ENCODE measurements at places on chromosomes 1 and 21. TPM values are rescaled to one million over a fixed set of nuclear protein-coding genes. Genes with fewer than 3 reads are reported as not detected.

The TESK2 gene
- 6.0 TPM for total RNA-seq

The HES3 gene
- total RNA-seq = not detected

The PCSK9 gene
- total RNA-seq = not detected

The CYP2J2 gene
- 0.68 TPM for total RNA-seq

The ARMH1 gene
- 134 TPM for total RNA-seq

The RNF186 gene
- total RNA-seq = not detected

The PLA2G5 gene
- total RNA-seq = not detected

DNA sequence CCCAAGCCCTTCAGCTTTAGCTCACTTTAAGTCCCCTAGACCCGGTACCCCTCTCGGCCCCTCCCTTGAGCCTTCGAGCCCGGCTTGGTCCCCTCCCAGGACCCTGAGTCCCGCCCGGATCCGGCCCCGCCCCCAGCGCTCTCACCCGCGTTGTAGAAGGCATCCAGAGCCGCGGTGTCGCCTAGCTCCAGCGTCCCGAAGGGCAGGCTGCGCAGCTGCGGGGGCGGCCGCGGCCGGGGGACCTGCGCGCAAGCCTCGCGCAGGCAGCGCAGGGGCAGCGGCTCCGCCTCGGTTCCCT, 699 bp downstream of the MAP3K6 start:
- H3K36me3 ChIP-seq = no peaks in the 10 kb centered on the region
- H3K27ac ChIP-seq = peak overlapping the region; percentile 66
- peaks cover 18% of the 10 kb centered on the region for H3K4me1 ChIP-seq
- H3K27me3 ChIP-seq = no peaks in the 10 kb centered on the region

DNA sequence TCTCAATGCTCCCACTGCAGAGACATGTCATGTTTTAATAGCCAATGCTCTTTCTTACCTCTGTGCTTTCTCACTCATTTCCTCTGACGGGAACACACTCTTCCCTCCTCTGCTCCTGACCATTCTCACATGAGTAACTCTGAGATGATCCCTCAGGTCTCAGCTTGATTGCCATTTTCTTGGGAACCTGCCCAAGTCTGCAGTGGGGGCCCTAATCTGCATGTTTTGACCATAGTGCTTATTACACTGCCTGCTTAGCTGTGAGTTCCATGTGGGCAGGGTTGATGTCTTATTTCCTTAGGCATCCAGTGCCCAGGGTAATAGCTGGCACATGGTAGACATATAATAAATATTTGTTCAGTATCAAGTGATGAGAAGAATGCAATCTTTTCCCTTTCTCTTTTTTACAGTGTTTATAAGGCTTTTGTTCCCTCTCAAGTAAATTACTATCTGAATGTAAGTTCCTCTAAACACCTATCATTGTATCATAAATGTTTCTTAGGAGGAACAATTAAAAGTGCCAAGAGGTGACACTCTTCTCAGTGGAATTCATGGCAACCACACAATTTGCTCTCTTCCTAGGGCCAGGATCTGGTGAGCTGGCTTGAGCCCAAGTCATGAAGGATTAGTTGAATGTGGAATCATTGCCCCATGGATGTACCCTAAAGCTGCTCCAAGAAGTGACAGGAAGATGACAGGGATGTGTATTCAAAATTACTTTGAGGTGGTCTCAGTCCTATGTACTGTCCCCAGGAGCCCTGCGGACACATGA, 485.4 kb upstream of the USP24 start:
- no peak for DNase-seq
- no peak overlapping the region for H3K4me3 ChIP-seq
- no peaks in the 10 kb centered on the region for H3K4me1 ChIP-seq
- H3K27ac ChIP-seq = no peak overlapping the region

GRCh38 chr1:71357708-71358107, 276.9 kb upstream of the ZRANB2 start:
- H3K4me3 ChIP-seq = no peak overlapping the region
- no peaks in the 10 kb centered on the region for H3K27me3 ChIP-seq
- H3K27ac ChIP-seq = no peak overlapping the region
- no peaks in the 10 kb centered on the region for H3K4me1 ChIP-seq
- DNase-seq = no peak

GRCh38 chr1:53684741-53685140, 54.2 kb downstream of the GLIS1 start:
- peaks cover 4% of the 10 kb centered on the region for H3K4me1 ChIP-seq
- DNase-seq = no peak
- H3K27ac ChIP-seq = no peak overlapping the region
- peaks cover 8% of the 10 kb centered on the region for H3K27me3 ChIP-seq

DNA sequence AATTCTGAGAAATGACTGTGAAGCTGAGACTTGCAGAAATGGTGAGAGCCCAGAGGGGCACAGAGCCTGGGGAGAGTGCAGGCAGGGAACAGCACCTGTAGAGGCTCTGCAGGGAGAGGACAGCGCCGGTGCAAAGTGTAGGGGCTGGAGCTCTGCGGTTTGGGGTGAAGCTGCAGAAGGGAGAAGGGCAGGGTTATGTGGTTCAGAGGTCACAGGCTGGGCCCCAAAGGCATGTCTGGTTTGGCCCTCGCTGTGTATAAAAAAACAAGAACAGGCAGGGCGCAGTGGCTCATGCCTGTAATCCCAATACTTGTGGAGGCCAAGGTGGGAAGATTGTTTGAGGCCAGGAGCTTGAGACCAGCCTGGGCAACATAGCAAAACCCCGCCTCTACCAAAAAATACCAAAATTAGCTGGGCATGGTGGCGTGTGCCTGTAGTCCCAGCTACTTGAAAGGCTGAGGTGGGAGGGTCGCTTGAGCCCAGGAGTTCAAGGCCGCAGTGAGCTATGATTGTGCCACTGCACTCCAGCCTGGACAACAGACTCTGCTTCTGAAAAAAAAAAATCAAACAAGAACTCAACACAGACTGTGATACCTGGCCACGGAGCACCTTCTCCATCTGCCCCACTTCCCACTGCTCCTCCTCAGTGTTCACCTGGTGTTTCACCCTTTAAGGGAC, 29.1 kb downstream of the SERINC2 start:
- no peaks in the 10 kb centered on the region for H3K36me3 ChIP-seq
- H3K4me1 ChIP-seq = no peaks in the 10 kb centered on the region
- no peak overlapping the region for H3K4me3 ChIP-seq
- no peak overlapping the region for H3K27ac ChIP-seq
- DNase-seq = no peak

DNA sequence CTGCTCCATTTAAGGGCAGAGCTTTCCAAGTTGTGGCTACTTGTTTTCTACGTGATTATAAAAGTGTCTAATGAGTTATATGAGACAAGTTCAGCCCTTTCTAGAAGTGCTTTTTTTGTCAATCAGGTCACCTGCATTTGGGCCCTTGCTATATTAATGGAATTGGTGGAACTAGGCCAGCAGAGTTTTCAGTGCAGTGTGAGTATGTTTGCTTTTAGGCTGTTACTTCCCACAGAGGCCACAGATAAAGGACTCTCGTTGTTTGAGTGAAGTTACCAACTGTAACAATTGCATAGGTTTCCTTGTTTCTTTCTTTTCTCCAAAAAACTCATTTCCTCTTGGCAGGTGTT, 10.9 kb downstream of the SMAP2 start:
- H3K27me3 ChIP-seq = no peaks in the 10 kb centered on the region
- H3K27ac ChIP-seq = peak overlapping the region; percentile 100
- peaks cover 87% of the 10 kb centered on the region for H3K4me1 ChIP-seq
- H3K36me3 ChIP-seq = peaks cover 61% of the 10 kb centered on the region
- DNase-seq = no peak

GRCh38 chr1:109478806-109479205, 4.9 kb upstream of the ATXN7L2 start:
- H3K4me1 ChIP-seq = peaks cover 14% of the 10 kb centered on the region
- no peak overlapping the region for H3K4me3 ChIP-seq
- H3K27ac ChIP-seq = no peak overlapping the region
- DNase-seq = peak; percentile 56
- no peaks in the 10 kb centered on the region for H3K36me3 ChIP-seq
- peaks cover 10% of the 10 kb centered on the region for H3K27me3 ChIP-seq

- H3K27ac ChIP-seq = no peak overlapping the region
- H3K36me3 ChIP-seq = no peaks in the 10 kb centered on the region
- H3K4me1 ChIP-seq = no peaks in the 10 kb centered on the region
- DNase-seq = no peak
- no peak overlapping the region for H3K4me3 ChIP-seq
These were observed 37.8 kb downstream of the FMO3 start for GRCh38 chr1:171128463-171128862.

GRCh38 chr1:109980324-109981003, 4.1 kb upstream of the AHCYL1 start:
- DNase-seq = peak; percentile 45
- H3K36me3 ChIP-seq = peaks cover 3% of the 10 kb centered on the region
- peaks cover 5% of the 10 kb centered on the region for H3K27me3 ChIP-seq
- no peak overlapping the region for H3K4me3 ChIP-seq

DNA sequence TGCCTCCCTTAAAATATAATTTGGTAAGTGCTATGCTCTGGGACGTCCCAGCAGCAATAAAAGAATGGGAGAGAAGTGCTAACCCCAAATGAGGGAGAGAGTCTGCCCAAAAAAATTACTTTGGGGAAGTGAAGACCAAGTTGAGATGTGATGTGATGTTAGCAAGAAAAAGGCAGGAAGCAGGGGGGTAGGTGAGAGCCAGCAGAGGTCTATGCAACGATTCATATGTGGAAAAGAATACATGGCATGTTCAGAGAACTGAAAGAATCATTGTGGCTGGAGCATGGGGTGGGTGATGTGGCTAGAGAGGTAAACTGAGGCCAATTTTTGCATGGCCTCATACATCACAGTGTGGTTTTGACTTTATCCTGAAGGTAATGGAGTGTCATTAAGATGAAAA, 5.6 kb upstream of the CTPS1 start:
- H3K4me1 ChIP-seq = peaks cover 8% of the 10 kb centered on the region
- no peak overlapping the region for H3K4me3 ChIP-seq
- H3K36me3 ChIP-seq = no peaks in the 10 kb centered on the region
- no peak overlapping the region for H3K27ac ChIP-seq

GRCh38 chr1:65001231-65001792, 35.0 kb upstream of the JAK1 start:
- peak overlapping the region; percentile 84 for H3K27ac ChIP-seq
- H3K4me3 ChIP-seq = peak overlapping the region; percentile 76
- DNase-seq = peak; percentile 92

DNA sequence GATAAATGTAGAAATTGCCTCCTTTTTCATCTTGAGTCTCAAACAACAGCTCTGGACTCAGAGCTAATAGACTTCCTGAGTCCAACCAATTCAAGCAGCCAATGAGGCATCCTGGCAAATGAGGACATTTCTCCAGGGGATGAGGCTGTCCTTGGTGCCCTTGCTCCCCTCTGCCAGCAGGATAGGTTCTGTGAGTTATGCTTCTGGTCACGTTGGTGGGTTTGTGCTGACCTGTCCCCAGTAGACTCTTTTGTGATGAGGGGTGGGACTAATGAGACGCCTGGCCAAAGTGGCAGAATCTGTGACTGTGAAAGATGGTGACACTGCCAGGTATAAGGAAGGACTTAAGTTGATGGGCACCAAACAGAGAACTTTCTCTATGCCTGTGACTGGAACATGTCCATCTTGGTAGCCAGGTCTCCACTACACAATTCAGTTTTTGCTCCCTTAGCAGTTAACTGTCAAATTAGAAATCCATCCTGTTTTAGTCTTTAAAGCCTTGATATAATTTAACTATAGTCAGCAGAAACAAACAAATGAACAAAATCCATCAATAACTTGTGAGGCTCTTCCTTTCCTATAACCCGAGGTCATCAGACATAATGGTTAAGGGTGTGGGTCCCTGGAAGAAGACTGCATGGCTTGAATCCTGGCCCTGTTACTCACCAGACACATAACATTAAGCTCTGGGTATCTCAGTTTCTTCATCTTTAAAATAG, 35.7 kb upstream of the THEM4 start:
- H3K27me3 ChIP-seq = no peaks in the 10 kb centered on the region

DNA sequence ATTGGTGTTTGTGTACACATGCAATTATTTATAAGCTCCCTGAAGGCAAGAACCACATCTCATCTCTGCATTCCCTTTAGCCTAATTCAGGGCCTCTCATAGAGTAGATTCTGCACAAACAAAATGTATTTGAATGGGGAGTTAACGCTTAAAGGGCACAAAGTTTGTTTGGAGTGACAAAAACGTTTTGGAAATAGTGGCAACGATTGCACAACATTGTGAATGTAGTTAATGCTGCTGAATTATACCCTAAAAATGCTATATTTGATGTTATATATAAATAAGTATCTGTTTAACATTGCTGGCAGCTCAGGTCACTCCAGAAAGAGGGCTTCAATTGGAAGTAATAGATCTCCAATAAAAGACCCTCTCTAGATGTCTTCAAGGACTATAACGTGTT, 42.8 kb downstream of the TRIT1 start:
- no peak for DNase-seq
- no peak overlapping the region for H3K4me3 ChIP-seq

- H3K4me3 ChIP-seq = peak overlapping the region; percentile 46
- DNase-seq = no peak
- no peak overlapping the region for H3K27ac ChIP-seq
- H3K36me3 ChIP-seq = no peaks in the 10 kb centered on the region
- H3K4me1 ChIP-seq = peaks cover 9% of the 10 kb centered on the region
These were observed 18.1 kb upstream of the SNX27 start for GRCh38 chr1:151593730-151594129.

DNA sequence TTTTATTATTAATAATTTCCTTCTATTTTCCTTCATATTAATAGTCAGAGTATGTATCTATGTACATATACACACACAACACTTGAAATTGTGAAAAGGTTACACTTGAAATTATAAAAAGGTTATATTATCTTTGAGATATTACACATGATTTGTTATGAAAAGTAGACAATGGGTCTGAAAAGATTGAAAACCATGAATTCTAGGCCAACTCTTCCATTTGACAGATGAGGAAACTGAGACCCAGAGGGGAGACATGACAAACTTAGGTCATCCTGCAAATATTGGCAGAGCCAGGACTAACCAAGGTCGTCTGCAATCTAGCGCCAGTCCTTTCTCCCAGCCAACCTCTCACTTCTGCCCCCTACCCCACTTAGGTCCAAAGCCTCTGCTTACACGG, 33.2 kb downstream of the TRIM62 start:
- H3K27ac ChIP-seq = no peak overlapping the region
- DNase-seq = no peak
- H3K27me3 ChIP-seq = no peaks in the 10 kb centered on the region
- peaks cover 2% of the 10 kb centered on the region for H3K36me3 ChIP-seq
- no peak overlapping the region for H3K4me3 ChIP-seq
- no peaks in the 10 kb centered on the region for H3K4me1 ChIP-seq

- no peak overlapping the region for H3K4me3 ChIP-seq
- H3K27me3 ChIP-seq = no peaks in the 10 kb centered on the region
- peaks cover 4% of the 10 kb centered on the region for H3K4me1 ChIP-seq
- no peak for DNase-seq
- H3K27ac ChIP-seq = no peak overlapping the region
- H3K36me3 ChIP-seq = no peaks in the 10 kb centered on the region
These were observed 29.9 kb downstream of the BCAR3 start for GRCh38 chr1:93651695-93652094.

All from activated CD4-positive, alpha-beta memory T cell treated with anti-CD3 and anti-CD28 coated beads for 36 hours (primary cell).